ENCODE measurements at places on chromosomes 4 and X.

- no peak for DNase-seq
Measured at GRCh38 chrX:131217989-131218388, 71.1 kb downstream of the IGSF1 start.

DNA sequence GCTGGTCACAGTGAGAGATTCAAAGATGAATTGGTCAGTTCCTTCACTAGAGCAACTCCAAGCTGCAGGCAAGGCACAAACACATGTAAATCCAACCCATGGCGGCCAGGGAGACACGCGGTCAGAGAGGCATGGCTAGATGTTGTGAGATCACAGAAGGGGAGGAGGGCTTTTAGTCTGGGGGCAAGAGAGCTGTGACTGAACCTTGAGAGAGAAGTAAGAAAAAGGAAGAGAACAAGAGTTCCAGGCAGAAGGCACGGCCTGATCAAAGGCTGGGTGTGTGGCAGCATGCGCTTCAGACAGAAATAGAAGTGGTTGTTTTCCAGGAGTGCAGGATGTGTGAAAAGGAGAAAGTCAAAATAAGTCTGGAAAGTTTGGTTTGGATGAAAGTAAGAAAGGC, 15.9 kb downstream of the CCDC149 start:
- no peak for DNase-seq

DNA sequence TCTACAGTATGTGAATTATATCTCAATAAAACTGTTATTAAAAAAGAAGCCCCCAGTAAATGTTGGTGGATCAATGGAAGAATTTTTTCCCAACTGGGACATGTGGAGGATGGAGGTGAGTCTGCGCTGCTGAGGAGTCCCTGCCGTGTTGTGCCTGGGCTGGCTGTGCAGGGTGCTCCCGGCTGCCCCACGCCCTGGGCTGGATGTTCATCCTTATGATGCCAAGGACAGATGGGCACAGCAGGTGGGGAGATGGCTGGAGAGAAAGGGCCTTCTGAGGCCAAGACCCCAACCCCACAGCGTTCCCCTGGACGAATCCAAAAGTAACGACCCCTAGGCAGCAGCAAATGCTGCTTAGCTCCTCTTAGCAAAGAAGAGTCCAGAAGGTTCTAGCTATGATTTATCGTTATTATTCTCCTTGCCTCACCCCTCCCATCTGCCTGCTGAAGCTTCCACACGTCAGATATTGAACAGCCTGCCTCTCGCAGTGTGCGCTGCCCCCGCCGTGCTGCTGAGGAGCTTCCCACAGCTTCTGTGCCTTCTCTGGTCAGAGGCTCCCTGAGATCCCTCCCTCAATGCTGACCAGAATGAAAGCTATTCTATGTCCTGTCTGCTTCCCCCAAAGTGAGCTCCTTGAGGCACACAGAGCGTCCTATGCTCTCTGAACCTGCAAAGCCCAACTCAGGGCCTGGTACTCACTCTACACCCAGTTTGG, 26.5 kb downstream of the HMX1 start:
- DNase-seq = no peak

DNA sequence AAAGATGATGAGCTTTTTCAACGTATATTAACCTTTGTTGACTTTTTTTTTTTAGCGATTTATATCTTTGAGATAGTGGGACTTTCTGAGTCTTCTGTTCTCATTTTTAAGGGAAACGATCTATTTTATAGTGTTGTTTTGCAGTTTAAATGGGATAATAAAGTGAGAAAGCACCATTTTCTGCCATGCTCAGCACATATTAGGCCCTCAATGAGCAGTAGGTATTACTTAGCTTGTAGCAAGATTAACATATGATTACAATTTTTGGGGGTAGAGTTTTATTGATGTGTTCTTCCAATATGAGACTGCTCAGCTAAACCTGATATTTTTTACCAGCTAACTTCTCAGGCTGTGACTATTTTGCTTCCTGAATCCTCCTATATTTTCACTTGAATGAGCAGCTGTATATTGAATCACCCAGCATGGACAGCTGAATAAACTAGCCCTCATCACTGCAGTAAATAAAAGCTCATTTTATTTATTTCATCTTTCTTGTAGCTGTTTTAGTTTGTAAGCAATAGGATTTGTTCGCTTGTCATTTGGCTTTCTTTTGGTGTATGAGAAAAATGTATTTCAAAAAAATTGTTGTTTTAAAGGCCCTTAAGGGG, 43.7 kb downstream of the UGT8 start:
- no peak for DNase-seq

- no peak for DNase-seq
Measured at GRCh38 chrX:84993150-84993549, 10.5 kb upstream of the APOOL start.

DNA sequence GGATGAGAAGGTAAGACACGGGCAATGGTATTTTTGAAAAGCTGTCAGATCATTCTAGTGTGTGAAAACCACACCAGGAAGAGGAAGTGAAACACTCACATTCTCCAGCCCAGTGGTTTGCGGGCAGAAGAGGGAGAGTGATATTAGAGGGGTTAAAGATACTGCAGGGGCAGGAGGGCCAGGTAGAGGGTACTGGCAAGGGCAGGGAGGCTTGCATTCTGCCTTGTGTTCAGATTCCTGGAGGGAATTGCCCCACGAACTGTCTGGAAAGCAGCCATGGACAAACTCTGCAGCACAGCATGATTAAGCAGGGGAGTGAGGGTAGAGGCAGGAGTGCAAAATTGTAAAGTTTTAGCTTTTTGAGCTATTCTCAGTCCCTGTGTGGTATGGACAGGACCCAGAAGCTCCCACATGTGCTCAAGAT, 30.9 kb downstream of the NIPAL1 start:
- no peak for DNase-seq
